ENCODE measurements at places on chromosomes 16 and 17.

DNA sequence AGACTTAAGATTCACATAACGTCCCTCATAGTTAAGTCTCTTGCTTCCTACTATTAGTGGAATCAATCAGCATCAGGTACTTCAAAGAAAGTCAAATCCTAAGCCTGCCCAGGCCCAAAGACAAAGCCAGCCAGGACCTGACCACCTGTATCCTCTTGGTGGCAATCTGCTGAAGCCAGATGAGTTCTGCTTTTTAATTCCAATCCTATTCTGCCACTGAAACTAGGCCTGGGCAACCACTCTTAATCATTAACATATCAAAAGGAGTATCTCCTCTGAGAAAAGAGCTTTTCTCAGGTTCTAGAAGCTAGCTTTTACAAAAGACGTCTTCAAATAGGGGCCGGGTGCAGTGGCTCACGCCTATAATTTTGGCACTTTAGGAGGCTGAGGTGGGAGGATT is 15.1 kb upstream of the GLG1 start:
- no peak for DNase-seq

GRCh38 chr17:39092692-39093230 is 58.7 kb downstream of the PLXDC1 start:
- no peak for DNase-seq

- peak; percentile 38 for DNase-seq
Observed at GRCh38 chr17:42660692-42661345, 1.7 kb downstream of the TUBG2 start.

DNA sequence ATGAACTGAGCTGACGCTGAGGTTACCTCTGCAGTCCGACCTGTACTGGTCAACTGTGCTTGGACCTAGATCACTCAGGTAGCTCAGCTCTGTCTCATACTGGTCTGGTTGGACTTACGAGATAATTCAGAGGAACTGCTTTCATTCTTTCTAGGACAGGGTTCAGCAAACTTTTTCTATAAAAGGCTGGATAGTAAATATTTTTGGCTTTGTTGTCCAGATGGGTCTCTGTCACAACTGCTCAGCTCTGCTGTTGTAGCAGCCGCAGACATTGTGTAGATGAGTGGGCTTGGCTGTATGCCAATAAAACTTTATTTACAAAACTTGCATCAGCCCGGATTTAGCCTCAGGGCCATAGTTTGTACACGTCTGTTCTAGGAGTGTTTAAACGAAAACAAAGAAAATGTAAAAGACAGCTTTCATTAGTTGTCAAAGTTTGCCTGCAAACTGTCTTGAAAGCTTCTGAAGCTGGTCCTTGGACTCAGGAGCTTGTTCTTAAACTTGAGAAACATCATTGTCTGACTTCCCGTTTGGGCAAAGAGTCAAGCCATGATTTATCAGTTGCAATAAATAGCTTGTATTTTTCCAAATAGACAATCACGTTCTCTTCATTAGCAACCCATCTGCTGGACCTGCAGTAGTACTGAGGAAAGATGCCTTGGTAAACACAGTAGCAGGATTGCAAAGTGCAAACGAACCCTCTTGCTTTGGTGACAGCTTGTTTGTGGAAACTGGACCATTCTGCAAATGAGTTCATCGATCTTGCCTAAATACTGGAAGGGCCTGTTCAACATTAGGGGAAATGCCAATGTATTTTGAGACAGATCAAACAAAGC is 253.4 kb downstream of the SNX29 start:
- DNase-seq: no peak

DNA sequence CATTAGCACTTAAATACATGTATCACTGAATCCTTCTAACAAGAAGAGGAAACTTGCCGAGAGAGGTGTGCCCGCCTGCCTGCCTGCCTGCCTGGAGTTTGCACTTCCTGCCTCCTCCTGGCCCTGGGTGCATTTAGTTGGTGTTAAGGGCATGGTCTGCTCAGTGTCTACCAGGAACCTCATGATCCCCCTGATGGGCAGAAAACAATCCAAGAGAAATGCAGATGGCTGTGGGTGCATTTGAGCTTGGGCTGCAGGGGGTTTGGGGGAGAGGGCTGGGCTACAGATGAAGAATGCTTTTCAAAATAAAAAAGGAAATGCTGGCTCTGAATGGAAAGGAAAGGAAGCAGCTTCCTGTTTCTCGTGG is 10.1 kb downstream of the KSR1 start:
- no peak for DNase-seq

DNA sequence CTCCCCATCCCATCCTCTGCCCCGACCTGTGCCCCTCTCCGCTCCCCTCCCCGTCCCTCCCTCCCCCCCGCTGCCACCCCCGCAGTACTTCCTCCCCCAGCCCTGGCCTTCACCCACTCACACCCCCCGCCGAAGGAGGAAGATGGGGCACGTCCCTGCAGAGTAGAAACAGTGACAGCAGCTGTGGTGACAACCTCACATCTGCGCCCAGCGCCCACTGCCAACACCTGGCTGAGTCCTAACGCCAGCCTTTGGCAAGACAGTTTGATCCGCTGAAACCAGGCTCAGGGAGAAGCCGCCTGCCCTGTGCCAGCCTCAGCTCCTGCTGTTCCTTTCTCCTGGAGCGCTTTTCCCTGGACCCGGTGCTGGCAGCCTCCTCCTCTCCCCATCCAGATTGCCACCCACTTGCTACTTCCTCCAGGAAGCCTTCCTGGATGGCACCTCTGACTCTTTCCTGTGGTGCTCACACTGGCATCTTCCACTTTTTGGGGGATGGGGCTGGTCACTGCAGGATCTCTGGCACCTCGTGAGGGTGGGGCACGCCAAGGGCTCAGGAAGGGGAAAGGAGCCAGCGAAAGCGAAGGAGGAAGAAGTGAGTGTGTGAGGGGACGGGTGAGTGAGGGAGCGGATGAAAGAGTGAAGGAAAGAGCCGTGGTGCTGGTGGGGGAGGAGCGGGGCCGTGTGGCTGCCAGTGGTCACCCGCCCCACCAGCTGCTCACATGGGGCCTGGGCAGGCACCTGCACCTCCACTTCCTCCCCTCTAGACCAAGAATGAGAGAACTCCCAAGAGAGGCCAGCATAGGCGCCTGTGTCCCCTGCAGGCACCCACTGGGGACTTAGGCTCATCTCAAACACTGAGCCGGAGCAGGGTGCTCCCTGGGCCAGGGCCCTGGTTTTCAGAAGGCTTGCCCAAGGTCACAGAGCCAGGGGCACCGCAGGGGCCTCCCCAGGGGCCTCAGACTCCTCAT is 27.0 kb downstream of the ZFPM1 start:
- DNase-seq: peak; percentile 91

DNA sequence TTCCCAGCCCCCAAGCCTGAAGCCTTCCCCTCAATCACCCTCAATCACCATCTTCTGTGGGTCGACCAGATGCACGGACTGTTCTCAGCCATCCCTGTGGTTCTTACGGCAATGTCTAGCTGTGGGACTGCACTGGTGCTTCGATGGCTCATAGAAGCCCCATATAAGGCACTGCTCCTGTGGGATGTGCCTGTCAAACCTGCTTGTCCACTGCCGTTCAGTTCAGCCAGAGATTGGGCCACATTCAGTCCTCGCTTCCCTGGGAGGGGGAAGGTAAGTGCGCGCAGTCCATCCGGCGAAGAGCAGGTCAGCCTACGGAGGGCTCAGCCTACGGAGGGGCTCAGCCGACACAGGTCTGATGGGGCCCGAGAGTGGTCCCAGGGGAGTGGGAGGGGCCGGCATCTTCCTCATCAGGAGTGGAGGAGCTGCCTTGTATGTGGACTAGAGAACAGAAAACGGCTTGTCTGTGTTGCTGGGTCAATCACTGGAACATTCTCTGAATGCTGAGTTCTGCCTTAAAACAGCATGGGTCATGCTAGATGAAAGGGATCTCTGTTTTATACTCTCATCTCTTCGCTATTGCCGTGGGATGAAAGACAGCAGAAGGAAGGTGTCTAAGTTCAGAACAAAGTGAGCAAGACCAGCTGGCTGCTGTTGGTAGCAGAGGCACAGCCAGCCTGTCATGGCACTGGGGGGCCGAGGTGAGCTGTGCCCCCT is at the start of gene CARD14:
Gene CARD14, plus strand, starts transcription at position 247 of the 717 bp plus-strand sequence. CDS start 11,409 bp downstream, outside the sequence.
- no peak for DNase-seq

DNA sequence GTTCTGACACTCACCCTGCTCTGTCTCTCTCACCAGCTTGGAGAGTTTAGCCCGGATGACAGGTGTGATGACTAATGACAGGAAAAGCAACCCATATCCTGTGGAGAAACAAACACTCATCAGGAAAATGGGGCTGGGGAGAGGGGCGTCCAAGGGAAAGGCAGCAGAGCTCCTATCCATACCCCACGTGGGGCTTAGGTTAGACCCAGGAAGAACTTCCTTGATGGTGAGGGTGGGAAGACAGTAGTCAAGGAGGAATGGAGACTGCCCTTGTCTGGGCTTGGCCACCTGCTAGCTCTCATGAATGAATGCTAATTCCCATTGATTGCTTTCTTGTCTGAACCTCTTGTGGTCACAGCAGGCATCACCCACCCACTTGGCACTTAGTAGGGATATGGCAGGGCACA is 3.8 kb downstream of the SLC46A1 start:
- DNase-seq: no peak

GRCh38 chr16:87580855-87581261 is 21.4 kb upstream of the JPH3 start:
- DNase-seq: no peak

- DNase-seq: no peak
Observed at GRCh38 chr16:49556606-49557446, 183.2 kb downstream of the C16orf78 start.

DNA sequence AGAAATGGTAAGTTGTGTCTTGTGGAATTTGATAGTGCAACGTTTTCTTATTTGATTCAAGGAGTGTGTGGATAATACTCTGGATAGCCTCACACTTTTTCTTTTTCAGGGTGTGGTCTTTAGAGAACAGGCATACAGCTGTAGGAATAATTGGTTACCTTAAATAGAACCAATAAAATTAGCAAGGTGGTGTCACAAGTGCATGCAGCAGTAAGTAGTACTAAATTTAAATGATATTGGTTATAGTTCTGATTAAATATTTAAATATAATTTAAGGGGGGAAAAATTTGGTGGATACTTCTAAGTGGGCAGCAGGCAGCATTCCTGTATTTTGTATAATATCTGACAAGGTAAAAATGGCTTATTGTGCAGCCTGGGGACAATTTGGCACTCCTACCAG is 3.7 kb downstream of the HAPSTR1 start:
- no peak for DNase-seq

GRCh38 chr17:63099425-63099824 is 133.4 kb downstream of the TANC2 start:
- no peak for DNase-seq

DNA sequence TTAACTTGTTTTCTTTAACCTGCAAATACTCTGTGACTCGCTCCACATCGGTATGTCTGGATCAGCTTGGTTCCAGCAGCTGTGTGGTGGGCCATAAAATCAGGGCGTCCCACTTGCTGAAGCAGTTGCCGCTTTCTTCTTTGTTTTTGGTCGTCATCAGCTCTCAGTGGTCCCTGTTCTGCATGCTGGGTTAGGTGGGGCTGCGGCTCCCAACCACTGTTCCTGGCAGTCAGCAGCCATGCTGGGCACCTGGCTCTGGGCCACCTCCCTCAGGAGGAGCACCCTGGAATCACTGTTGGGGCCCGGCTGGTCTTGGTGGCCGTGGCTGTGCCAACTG is 23.0 kb downstream of the MGRN1 start:
- DNase-seq: no peak

DNA sequence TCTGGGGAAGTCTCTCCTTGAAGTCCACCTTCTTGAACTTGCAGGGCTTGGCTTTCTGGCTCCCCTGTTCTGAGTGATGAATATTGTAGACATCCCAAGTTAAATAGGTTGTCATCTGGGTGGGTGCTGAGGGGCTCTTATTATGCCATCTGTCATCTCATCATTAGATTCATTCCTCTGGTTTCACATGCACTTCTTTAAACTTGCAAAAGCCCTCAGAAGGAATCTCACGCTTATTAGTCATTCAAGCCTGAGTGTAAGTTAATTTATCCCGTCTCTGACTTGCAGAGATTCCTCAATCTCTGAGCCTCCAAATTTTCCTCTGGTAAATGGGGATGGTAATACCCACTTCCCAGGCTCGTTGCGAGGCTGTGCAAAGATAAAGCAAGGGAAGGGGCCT is 5.7 kb downstream of the MGAT5B start:
- DNase-seq: no peak

- DNase-seq: no peak
Observed at GRCh38 chr17:3809135-3809534, 8.1 kb upstream of the ITGAE start.

- DNase-seq: peak; percentile 93
Observed at GRCh38 chr16:82169861-82170845, at the start of gene MPHOSPH6. Gene MPHOSPH6, minus strand, starts transcription at chr16:82170224. Its CDS starts 49 bp downstream, at chr16:82170175.

- DNase-seq: no peak
Observed at GRCh38 chr17:57482657-57483056, 226.3 kb downstream of the MSI2 start.

DNA sequence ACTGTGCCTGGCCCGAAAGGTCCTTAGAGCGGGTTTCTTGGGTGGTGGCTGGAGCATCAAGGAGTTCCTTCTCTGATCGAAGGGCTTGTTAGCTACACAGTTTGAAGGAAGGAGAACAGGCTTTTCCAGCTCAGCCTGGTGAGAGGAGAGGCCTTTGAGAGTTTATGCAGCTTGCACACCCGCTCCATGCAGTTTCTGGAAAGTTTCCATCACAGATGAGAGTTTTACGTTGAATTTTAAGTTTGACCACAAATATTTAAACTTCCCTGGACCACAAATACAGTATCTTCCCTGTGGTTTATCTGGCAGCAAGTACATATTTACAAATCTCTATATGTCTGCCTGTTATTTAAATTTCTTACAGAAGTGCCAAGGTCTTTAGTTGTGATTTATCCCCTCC is 56.8 kb downstream of the HIC1 start:
- no peak for DNase-seq

DNA sequence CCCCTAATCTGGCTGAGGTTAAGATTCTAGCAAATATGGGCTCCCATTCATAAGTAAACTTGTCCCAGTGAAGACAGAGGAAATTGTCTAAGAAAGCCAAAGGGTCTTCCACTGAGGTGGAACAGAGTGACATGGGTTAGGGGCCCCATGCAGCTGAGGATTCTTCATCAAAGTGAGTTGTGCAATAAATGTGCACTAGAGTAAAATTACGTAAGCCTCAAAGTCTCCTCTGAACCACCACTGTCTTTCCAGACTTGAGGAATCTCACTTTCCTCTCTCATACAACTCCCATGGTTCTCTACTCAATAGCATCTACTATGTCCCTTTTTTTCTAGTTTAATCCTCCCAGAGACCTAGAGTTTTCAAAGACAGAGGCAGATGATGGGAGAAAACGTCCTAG is 132.4 kb downstream of the CA10 start:
- DNase-seq: no peak

DNA sequence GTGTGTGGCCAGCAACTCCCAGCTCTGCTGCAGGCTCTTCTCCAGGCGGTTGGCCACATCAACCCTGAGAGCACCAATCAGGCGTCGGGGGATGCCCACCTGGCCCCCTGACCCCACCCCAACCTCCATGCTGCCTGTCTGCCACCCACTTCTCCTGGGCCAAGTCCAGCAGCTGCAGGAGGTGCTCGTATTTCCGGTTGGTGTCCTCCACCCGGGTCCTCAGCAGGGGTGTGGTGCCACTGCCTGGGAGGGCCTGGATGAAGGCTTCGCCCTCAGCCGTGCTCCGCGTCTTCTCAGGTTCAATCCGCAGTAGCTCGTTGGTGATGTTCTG is 44.6 kb downstream of the UBN1 start:
- no peak for DNase-seq

GRCh38 chr17:41061964-41062363 is 2.0 kb upstream of the KRTAP2-3 start:
- DNase-seq: no peak

All from body of pancreas (tissue), 4 donors.